RWPE1 (cell line): ENCODE measurements at places on chromosomes 16 and 17.

DNA sequence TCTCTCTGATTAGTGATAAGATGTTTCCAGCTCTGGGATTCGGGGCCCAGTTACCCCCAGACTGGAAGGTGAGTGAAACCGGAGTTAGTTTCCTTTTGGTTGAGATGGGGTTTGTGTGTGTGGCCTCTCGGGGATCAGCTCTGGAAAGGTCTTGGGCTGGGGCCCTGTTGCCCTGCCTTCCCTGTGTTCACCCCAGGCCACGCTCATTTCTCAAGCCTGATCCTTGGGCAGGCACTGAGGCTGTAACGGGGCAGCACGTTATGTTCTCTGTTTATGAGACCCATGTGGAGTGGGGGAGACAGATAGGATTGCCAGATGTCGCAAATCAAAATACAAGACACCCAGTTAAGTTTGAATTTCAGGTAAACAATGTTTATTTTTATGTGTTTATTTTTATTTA, 35.5 kb downstream of the CPNE2 start:
- DNase-seq: no peak

- peak; percentile 32 for DNase-seq
Measured at GRCh38 chr16:14289692-14290340, 218.7 kb downstream of the MRTFB start.

DNA sequence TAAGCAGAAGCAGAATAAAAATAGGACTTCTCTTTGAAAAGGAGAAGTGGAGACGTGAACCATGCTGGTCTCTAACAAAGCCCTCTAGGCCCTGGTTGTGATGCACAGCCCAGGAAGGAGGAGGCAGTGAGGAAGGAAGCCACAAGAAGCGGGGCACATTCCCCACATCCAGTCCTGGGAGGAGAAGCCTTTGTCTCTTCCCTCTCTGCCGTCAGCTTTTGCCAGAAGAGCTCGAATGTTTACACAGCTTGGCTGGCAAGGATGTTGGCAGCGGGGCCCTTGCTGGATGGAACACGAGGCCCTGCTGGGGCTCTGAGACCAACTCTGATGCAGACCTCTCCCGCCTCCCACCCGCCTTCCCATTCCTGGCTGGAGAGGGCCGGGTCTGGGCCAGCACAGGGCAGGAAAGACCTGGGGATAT, 91.3 kb downstream of the MAF start:
- no peak for DNase-seq

GRCh38 chr16:84922351-84923120, 88.8 kb downstream of the ZDHHC7 start:
- DNase-seq: no peak

DNA sequence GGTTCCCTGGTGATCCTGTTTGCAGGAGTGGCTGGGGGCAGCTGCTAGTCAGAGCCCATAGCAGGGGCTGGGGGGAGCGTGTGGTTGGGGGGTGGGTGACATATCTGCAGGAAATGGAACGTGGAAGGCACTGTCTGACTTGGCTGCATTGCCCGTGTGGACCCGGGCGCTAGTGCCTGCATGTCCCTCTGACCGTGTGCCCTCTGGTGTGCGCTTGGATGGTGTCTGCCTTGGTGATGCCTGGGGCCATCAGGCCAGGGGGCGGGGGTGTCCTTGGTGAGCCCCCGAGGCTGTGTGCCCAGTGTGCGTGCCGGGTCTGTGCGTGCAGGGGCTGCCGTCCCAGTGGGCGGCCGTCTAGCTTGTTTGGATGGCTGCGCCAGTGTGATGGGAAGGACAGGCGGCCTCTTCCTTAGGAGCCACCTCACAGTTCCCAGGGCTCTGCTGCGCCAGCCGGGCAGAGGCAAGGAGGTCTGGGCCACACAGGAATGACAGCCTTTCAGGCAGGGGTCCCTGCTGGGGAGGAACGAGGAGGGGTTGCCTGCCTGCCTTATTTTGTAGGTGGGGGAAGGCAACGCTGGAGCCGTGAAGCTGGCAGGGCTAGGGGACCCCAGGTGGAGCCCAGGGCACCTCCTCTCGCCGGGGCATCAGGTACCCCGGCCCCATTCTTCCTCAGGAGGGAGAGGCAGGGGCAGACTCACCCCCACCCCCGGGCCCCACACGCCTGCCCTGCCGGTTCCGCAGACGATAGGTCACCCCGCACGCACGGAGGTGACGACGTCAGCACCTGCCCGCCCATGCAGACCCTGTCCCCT, 693 bp downstream of the NDRG4 start:
- DNase-seq: no peak
